ENCODE measurements at places on chromosomes 3 and 15.

DNA sequence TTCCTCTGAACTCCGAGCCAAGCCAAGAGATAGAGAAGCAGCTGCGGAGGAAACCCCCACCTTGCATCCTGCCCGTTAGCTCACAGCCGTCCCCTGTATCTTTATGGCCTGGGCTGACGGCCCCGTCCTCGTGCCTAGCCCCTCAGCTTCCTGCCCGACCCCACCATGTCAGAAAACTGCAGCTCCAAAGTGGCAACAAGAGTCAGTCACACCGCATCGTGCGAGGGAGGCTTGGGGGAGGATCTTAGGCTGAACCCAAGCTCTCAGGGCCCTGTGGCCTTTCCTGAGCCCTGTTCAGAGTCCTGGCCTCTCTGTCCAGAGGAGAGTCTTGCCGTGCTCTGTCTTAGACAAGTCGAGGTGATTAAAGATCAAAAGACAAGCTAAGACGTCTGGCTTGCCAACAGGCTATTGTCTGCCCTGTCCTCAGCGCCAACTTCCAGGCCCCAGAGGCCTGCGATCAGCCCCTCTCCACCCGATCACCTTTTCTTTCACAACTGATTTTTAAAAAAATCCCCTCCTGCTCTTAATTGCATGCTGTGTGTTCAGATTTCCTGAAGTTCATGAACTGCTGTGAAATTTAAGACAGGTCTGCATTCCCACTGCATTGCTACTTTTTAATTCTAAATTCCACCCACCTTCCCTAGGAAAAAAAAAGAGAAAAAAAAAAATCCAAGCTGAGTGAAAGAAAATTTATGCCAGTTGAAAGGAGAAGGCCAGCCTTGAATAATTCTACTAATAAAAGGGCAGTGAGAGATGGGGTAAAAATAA lies 89.7 kb upstream of the WNT5A start:
- no peak for DNase-seq

- no peak for DNase-seq
These were observed 314.1 kb downstream of the NLGN1 start for GRCh38 chr3:173711619-173712018.

DNA sequence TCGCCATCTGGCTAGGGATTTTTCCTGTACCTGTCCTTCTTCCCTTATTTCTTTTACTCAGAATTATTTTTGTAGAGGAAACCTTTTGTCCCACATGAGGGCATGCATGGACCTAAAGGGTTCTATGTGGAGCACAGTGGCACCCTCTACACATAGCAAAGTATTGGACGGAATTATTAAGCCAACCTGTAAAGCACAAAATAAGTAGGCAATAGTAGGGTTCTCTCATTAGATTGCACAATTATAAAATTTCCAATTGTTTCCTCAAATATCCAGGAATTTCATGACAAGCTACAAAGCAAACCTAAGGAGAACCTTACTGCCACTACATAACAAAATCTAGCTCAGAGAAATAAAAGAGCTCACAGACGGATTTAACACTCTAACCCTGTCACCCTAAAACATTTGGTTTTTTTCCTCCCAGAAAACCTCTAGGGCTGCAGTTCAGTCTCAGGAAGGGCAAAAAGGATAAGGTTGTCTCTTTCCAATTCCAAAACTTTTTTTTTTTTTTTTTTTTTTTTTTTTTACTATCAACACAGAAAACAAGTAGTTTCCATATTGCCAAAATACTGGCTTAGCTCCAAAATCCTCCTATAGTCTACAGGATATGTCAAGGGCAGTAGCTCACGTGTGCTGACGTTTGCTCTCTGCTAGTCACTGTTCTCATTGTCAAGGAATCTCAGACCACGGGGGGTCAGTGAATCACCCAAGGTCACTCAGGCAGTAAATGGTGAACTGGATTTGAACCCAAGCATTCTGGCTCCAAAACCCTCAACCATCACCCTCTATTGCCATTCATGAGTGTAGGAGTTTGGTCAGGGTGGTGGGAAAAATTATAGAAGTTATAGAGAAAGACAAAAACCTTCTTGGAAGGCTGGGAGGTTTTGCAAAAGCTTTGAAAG lies 52.3 kb downstream of the NCEH1 start:
- no peak for DNase-seq

GRCh38 chr3:59766200-59766872 lies 716.5 kb upstream of the CFAP20DC start:
- DNase-seq = no peak

DNA sequence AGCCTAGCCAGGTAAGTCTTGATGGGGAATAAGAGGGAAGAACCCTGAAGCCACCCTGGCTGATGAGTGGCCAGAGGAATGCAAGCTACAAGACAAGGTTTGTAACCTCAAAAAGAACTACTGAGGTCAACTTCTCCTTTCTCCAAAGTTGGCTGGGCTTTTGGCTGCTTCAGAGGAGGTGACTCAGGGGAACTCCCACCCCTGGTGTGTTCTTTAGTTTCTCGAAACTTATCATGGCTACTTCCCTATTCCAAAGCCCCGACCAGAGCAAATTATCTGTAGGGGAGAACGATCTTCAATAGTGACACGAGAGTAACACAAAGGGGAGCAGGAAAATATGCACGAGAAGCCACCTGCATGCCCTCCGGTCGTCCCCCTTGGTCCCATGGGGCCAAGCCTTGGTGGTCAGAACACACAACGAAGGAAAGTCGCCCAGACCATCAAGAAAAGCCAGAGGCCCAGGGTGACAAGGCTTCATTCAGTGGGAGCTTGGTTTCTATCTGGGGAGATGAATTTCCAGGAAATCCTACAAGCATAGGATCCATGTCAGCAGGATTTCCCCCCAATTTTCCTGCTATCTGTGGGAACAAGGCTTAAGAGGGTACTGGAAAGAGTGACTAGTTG lies 6.5 kb upstream of the BCL2A1 start:
- DNase-seq = no peak

GRCh38 chr3:178567611-178568010 lies 31.4 kb downstream of the KCNMB2 start:
- no peak for DNase-seq

- no peak for DNase-seq
These were observed 239.0 kb upstream of the LRTM1 start for GRCh38 chr3:55166576-55167555.

- DNase-seq = no peak
These were observed 732 bp downstream of the SAXO2 start for GRCh38 chr15:82263350-82263749.

GRCh38 chr15:65862682-65863081 lies 6.6 kb upstream of the RAB11A start:
- peak; percentile 24 for DNase-seq

DNA sequence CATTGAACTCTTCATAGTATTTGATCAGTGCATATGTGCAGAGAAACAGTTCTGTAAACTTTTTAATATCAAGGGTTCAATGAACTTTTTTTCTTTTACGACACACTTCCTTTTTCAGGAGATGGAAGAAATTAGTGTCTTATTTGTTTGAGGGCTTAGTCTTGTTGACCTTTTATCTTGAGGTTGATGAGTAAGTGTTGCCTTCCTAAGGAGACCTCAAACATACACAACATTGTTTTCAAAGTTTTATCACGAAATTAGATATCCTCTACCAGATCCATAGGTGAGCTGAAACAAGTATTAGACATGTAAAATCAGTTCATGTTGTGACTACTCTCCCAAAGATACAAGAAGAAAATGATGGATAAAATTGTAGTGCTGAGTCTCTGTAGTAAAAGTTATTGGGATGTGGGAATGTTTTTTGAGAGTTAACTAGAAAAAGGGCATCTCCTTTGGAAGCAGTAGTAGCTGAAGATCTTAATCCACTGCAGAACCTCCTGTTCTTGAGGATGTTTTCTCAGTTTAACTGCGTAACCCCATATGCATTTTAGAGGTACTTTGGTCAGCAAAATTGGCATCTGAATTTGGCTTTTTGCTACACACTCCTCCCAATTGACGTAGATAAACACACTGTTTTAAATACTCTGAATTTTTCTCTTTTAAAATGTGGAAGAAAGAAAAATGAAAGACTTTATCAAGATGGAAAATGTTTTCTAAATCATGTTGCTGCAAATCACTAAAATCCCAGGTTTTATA lies 116.8 kb downstream of the GALK2 start:
- DNase-seq = no peak

DNA sequence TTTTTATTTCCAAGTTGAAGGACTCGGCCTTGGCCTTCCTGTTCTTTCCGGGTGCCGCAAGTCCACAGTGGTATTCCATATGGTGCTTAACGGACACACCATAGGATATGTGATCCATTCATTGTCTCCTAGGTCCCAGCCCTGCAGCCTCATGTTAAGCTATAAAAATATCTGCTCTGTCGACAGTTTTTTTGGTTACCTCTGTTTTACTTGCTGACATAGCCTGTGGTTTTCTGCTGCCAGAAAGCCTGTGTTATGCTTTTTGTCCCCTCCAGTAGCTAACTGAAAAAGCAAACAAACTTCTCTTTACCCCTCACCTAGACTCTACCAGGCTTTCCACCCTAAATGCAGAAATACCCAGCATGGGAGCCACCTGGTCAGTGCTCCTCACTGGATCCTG lies 5.3 kb downstream of the INAFM2 start:
- DNase-seq = no peak

DNA sequence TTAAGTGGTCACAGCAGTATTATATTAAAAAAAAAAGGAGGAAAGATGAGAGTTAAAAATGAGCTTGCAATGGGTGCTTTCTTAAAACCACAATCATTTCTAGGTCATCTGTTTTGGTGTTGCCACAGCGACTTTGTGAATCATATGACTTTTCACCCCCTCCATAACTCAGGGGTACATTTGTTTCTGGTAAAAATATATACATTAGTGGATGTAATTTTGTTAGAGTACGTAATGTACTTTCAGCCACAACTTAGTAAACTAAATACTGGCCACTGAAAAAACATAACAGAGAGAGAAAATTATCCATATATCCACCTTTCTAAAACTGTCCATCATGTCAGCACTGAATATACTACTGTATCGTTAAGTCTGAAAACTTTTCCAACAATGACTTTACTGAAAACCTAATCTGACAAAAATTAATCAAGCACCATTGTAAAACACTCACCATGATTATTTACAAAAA lies 3.4 kb downstream of the ANKRD28 start:
- no peak for DNase-seq

DNA sequence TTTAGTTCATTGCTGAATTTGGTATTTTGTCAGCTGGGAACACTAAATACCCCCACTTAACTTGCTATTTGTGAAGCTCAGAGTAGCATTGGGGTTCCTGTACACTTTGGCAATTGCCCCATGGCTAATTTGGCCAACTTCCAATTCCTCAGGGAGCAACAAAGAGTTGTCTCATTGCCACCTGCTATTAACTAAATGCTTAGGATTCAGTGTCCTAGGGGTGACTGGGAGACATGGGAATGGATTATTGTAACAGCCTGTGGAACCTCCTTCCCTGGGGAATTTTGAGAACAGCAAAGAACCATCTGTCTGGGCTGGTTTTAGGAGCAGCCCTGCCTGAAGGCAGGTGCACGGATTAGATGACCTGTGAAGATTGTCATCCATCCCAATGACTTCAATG lies 437.4 kb upstream of the TPRG1 start:
- no peak for DNase-seq

- DNase-seq = no peak
These were observed 21.8 kb downstream of the MAP2K5 start for GRCh38 chr15:67564021-67564967.

- no peak for DNase-seq
These were observed 43.0 kb downstream of the CDAN1 start for GRCh38 chr15:42693942-42694341.

GRCh38 chr15:89378296-89379151 lies 43.9 kb upstream of the POLG start:
- DNase-seq = no peak

- no peak for DNase-seq
These were observed 302.4 kb downstream of the EPHB1 start for GRCh38 chr3:135097276-135097946.

- no peak for DNase-seq
These were observed 95.0 kb downstream of the VGLL4 start for GRCh38 chr3:11548721-11549131.

DNA sequence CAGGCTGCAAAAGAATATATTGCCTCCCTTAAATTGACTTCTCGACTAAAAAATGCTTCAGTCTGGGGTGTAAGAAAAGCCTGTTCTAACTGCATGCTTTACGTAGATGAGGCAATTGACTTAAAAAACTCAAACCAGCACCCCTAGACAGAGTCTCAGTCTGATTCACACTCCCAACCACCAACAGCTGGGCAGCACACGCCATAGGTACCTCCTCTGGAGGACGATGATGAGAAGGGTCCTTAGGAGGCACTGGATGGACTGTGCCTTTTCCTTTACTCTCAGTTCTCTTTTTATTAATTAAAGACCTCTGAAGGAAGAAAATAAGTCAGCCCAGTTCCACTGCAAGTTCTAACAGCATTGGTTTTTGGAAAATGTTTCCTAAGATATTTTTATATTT lies 175.0 kb downstream of the PDZRN3 start:
- no peak for DNase-seq

DNA sequence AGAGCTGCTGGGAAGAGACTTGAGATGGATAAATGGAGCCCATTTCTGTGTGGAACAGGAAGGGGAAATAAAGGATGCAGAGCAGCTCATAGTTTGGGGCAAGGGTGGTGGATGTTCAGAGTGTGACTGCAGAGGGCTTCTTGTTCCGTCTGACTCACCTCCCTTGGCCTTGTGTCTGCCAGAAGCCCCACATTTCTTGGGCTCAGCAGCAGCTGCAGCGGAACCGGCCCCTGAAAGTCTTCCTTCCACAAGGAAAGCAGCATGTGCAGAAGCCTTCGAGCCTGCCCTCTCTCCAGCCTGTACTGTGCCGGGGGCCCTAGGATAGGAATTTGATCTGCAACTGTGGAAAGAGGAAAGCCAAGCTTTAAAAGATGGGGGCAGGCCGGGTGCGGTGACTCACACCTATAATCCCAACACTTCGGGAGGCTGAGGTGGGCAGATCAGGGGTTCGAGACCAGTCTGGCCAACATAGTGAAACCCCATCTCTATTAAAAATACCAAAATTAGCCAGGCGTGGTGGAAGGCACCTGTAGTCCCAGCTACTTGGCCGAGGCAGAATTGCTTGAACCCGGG lies 11.5 kb downstream of the CDAN1 start:
- DNase-seq = no peak

- no peak for DNase-seq
These were observed 43.1 kb downstream of the RBPMS2 start for GRCh38 chr15:64732156-64732860.

DNA sequence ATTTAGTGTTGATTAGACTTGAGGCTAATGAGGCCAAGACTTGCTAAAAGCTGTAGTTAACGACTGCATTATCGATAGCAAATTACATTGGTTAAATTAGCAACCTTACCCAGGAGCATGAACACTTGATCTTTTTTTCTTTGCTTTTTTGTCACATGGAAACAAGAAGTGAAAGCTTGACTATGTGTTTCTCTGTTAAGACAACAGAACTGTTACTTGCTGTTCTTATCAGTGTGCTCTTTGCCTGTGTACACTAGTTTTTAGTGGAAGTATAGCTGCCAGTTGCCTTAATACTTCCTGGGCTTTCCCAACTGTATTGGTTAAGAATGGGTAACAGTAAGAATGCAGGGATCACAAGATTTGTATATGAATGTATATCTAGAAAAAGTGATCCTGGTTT lies 625.5 kb downstream of the NAALADL2 start:
- DNase-seq = no peak

DNA sequence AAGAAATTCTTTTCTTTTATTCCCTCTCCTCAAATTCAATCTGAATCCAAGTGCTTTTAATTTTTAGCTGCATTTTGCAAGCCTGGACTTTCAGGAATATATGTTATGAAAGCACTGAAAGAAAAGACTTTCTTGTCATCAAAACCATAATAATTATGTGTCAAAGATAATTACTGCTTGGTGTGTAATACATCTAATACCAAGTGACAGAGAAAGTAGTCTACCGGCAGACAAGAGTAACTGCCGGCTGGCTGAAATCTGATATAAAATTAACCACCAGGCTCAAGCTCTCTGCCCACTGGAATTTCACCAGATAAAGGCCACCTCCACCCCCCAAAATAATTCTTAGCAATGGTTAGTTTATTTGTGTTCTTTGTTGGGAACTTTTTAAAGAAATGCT lies 220.9 kb upstream of the CDIN1 start:
- no peak for DNase-seq

Measured in stimulated activated CD4-positive, alpha-beta T cell treated with anti-CD3 and anti-CD28 coated beads, TNF-alpha, amount 100 ng/mL, for 4 hours (primary cell).